ENCODE measurements at places on chromosomes 11 and 22.

DNA sequence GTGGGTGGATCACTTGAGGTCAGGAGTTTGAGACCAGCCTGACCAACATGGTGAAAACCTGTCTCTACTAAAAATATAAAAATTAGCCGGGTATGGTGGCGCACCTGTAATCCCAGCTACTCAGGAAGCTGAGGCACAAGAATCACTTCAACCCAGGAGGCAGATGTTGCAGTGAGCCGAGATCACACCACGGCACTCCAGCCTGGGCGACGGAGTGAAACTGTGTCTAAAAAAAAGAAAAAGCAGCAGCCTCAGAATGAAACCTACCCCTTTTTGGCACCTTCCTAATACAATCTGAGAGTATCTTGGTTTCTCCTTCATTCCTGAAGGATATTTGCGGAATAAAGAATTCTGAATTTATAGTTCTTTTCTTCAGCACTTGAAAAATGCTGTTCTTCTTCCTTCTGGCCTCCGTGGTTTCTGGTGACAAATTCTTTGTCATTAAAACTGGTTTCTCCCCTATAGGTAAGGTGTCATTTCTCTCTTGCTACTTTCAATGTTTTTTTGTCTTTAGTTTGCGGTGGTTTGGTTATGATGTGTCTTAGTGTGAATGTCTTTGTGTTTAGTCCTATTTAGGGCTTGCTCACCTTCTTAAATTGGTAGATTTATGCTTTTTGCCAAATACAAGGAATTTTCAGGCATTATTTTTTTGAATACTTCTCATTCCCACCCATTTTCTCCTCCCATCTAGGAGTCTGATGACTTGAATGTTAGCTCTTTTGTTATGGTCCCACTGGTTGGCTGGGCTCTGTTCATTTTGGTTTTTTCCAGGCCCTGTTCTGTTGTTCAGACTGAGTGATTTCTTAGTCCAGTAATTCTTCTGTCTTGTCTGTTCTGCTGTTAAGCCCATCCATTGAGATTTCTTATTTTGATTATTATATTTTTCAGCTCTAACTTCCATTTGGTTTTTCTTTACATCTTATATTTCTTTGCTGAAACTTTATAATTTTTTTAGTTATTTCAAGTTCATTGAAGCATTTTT lies 15.4 kb downstream of the ASRGL1 start:
- no peak for DNase-seq

- DNase-seq, result no peak
Observed at GRCh38 chr11:44285756-44286155, 24.2 kb downstream of the ALX4 start.

GRCh38 chr11:86627776-86628455 lies 44.5 kb downstream of the ME3 start:
- no peak for DNase-seq

DNA sequence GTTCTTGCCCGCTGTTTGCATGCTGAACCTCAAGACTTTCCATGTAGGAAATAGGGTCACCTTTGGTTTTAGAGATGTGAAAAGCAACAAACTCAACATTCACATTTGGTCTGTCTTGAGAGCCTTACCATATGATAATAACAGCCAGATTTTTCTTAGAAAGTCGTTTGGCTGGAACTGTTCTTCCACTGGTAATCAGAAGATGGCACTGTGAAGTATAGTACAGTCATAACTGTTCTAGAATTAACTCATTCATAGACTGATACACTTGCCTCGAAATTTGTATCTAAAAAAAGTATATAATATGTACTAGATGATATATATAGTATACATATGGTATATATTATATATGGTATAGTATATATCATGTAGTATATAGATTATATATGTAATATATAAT lies 12.3 kb downstream of the LUZP2 start:
- DNase-seq, result no peak

GRCh38 chr11:31711137-31711536 lies 100.0 kb downstream of the PAX6 start:
- no peak for DNase-seq

DNA sequence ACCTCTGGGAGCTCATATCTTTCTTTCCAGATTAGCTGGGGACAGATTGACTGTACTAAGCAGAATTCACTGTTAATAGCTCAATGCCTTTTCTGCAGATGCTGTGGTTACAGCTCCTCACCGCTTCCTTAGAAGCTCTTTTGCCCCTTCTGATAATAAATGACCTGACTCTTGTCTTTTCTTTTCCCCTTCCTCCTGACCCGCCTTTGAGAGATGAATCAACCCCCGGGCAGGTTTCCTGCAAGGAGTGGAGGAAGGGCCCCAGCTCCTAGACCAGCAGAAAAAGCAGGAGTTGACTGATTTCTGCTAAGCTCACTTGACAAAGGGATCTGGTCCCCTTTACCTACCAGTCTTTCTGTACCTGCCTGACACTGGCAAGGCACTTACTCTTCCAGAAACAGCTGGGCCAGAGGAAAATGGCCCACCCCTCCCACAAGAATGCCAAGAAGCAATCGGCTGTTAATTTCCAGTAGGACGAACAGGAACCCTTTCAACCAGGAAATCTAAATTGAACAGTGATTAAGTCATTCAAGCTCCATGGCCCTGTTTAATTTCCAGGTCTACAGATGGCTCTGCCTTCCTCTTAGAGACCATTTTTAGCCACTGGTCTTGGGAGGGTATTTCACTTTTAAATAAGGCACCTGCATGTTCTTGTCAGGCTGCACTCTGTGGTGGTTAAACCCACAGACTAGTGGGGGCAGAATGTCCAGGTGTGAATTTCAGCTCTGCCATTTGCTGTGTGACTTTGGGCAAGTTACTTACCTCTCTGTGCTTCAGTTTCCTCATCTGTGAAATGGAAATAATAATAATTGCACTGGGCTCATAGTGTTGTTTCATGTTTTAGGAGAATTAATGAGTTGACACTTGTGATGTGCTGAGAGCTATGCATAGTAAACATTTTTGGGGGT lies 67.5 kb downstream of the PRR5L start:
- DNase-seq, result peak; percentile 27

DNA sequence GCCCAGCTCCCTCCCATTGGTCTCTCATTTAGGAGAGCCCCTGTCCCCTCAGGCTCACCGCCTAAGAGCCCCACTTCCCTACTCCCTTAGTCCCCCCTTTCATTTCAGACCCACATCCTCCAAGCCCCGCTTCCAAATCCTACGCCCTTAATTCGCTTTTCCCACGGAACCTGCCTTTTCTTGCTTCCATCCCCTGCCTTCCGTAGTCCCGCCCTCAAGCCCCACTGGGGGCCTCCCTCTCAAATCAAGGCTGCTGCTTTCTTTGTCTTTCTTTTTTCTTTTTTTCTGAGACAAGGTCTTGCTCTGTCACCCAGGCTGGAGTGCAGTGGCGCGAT lies 396 bp downstream of the CCDC157 start:
- no peak for DNase-seq

GRCh38 chr11:117806846-117807245 lies 9.8 kb upstream of the DSCAML1 start:
- DNase-seq, result peak; percentile 72

DNA sequence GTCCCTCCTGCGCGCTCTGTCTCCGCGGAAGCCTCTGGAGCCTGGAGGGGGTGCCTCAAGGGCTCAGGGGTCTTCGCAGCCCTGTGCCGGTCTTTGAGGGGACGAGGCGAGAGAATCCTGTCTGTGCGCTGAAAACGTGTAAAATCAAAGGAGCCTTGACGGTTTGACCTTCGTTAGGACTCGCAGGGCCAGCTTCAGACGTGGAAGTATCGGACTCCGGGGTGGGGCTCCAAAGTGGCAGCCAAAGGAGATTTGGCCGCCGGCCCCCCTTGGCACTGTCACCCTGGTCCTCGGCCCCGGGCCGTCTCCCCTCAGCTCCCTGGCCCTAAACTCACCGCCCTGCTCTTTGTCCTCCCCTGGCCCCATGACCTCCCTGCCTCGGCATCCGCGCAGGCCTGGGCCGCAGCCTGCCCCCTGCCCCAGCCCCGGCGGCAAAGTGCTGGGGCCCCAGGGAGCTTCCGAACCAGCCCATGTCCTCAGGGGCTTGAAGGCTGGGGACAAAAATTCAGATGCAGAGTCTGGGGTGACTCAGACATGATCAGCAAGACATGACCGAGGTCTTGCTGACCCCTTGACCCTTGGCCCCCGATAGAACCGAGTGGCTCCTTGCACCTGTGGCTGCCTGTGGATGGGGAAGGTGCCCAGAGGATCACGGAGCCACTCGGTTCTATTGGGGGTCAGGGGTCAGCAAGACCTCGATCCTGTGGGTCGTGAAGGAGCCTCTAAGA lies 6.9 kb upstream of the PHRF1 start:
- DNase-seq, result no peak

- no peak for DNase-seq
Observed at GRCh38 chr11:35639591-35640179, 21.4 kb downstream of the FJX1 start.

GRCh38 chr11:124669193-124669592 lies 4.3 kb downstream of the SIAE start:
- DNase-seq, result peak; percentile 65

DNA sequence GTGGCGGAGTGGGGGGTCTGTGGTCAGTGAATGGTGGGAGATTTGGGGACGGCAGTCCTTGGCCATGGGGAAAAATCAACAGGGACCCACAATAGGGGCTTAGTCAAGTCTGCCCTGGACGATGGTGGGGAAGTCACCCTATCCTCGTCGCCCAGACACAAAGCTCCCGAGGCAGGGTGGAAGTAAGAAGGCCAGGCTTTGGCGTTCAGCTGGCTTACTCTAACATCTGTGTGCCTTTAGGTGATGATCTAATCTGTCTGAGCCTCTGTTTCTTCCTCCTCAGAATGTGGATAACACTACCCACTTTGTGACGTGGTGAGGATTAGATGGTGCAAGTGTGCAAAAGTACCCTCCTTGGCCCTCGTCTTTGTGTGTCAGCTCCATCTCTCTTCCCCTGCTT lies 192.2 kb downstream of the ST3GAL4 start:
- DNase-seq, result no peak
